Right cardiac atrium (tissue), 5 donors: ENCODE measurements at places on chromosomes 13 and 19.
A peak's percentile ranks its signal among the peaks of the same experiment; 100 is the strongest.

GRCh38 chr19:37329686-37330085, 41.2 kb upstream of the ZNF527 start:
- no peak for DNase-seq

DNA sequence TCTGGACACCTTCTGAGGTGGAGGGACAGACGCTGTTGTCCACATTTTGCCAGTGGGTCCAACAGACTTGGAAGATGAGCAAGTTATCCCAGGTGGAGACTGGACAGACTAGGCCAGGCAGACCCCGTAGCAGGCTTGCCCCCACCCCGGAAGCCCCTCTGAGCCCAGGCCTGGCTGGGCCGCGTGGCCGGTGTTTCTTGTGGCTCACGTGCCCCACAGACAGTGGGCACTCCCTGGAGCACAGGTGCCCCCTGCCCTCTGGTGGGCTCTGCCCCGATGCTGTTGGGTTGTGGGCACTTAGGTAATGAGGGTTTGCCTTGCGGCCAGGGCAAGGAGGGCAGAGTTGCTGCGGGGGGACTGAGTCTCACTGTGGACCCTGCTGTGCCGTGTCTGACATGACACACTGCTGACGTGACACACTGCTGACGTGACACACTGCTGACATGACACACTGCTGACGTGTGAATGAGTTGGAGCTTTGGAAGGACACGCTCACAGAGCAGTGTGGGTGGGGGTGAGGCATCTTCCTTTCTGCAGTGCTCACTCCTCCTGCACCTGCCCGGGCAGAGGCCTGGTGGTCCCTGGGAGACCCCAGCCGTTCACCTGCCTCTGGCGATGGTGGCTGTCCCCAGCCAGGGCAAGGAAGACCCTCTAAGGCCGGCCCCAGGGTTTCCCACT, 25.1 kb downstream of the DOT1L start:
- no peak for DNase-seq

- no peak for DNase-seq
Observed at GRCh38 chr13:39770221-39771090, 115.0 kb downstream of the COG6 start.

DNA sequence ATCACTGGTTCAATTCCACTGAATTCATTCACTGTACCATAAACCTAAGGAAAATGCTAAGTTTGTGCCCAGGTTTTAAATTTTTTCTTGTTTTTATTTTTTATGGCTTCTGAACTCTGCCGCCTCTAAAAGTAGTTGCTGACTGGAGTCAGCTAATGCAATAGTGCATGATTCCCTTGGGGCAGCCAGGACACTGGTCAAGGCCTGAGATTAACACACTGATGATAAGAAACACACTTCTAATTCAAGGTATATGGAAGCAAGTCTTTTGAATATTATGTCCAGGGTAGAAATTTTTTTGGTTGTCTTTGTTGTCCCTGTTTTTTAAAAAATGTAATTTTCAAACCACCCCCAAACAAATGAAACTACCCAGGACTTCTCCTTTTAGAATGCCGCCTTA, 72.2 kb downstream of the CDADC1 start:
- DNase-seq = no peak

GRCh38 chr19:45601524-45602374, at the start of gene GPR4:
GPR4 (minus strand) TSS chr19:45602212; CDS start chr19:45591866, 10,346 bp downstream.
- no peak for DNase-seq

DNA sequence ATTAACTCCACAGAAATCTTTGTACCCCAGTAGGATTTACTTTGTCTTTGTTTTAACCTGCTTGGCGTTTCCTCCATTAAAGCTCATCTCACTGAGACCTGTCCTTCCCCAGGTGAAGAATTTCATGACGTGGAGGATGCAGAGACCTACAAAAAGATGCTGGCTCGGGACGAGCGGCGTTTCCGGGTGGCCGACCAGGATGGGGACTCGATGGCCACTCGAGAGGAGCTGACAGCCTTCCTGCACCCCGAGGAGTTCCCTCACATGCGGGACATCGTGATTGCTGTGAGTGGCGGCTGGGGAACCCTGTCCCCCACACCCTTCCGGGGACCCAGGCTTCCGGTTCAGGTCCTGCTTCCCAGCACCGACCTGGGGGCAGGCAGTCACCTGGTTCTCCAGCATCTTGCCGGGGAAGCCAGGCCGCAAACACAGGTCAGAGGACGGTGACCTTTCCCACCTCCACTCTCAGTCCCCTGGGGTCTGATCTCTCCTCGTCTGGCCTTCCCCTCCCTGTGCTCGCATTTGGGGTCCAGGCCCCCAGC, 9.2 kb downstream of the RCN3 start:
- DNase-seq = peak; percentile 58

GRCh38 chr19:48489608-48490216, 20.5 kb downstream of the CYTH2 start:
- DNase-seq = peak; percentile 92

GRCh38 chr13:28542804-28543203, 47.9 kb upstream of the FLT1 start:
- no peak for DNase-seq

DNA sequence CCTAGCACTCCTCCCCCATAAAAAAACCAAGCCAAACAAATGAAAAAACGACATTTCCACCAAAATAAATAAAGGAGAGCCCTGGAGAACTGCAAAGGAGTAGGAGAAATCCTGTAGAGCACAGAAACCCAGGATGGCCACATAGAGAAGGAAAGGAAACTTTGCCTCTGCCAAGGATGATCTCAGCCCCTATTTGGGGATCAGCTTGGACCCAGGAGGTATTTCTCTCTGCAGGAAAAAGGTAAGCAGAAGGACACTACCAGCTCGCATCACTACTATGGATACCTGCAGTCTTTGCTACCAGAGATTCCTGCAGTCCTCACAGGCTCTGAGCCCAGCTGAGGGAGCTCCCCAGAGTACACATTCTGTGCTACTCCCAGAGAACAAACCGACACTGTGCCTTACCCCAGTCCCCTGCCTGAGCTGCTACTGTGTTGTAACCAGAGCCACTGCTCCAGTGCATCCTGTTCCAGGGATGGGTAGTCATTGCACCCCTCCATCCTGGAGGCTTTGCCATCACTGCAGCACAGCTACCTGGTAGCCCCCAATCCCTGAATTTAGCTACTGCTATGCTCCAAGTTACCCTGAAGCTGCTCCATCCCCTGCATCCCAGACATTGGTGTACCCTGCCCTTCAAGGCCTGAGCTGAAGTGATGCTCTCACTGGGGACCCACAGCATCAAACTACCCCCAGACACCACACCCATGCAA, 41.7 kb downstream of the VWA8 start:
- DNase-seq = no peak

DNA sequence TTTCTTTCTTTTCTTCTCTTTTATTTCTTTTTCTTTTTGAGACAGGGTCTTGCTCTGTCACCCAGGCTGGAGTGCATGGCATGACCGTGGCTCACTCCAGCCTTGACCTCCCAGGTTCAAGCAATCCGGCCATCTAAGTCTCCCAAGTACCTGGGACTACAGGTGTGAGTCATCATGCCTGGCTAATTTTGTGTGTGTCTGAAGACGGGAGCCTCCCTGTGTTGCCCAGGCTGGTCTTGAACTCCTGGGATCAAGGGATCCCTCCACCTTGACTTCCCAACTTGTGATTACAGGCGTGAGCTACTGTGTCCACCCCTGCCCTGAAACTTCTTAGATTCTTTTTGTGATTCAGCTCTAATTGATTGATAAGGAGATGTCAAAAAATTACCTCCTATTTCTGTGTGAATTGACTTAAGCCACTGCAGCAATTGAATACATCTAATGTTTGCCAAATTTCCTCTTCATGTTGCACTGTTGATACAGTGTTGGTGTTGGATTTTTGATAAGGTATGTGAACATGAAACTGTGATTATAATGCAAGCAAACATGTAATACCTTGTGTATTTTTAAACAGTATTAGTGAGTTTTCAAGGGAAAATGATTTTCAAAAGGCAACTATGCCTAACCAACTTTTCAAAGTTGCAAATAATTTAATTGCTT, 22.6 kb downstream of the KLF5 start:
- DNase-seq = no peak

DNA sequence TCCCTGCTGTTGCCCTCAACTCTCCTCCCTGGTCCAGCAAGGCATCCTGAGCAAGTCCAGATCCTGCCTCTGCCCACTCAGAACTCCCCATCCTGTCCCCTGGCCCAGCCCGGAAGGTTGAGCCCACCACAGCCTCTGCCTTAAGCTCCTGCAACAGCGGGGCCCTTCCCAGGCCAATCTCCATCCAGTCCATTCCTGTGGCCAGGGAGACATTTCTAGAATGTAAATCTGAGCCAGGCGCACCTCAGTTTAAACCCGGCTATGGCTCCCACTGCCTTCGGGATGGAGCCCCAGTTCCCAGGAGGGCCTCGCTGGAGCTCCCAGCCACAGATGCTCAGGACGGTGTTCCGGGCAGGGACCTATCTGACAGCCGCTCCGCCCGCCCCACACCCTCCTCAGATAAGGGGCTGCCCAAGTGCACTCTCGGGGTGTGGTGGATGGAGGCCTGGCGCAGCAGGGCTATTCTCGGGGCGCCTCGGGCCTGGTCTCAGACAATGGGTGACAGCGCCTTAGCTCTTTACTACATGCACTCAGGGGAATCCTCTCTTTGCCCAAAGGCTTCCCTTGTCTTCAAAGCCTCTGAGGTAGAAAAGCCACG, 5.3 kb downstream of the TRAPPC6A start:
- DNase-seq = no peak

DNA sequence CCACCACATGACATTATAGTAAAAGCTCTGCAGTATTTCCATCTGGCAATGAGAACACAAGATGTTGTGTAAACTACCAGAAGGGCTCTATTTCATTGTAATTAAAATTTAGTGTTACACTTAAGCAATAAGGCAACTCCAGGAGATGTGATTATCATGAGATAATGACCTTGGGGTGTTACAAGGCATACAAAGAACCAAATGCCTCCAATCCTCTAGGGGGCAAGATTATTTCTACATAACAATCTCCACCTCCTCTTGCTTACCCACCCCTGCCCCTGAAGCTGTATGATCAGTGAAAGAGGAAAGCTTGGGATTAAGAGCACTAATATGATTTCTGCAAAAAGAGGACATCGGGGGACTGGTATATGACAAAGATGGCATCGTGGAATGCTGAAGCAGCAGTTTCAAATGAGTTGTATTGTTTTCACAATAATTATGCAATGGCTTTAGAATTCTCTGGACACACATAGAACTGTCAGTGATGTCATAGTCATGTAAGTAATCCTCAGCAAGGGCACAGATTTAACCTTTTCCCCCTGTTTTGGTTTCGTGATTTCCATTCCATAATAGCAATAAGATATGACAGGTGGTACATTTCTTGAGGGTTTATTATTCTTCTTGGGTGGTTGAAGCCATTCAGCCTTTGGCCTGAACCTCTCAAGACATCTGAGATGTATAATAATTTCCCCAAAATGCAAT, 295.3 kb downstream of the MZT1 start:
- DNase-seq = no peak
